ENCODE measurements at places on chromosomes 2 and 18. TPM values are rescaled to one million over a fixed set of nuclear protein-coding genes. Genes with fewer than 3 reads are reported as not detected.
A peak's percentile ranks its signal among the peaks of the same experiment; 100 is the strongest.

The SLC8A1 gene
- polyA plus RNA-seq = 12.0 TPM

GRCh38 chr18:34901299-34901698, 139.9 kb upstream of the MAPRE2 start:
- no peaks in the 10 kb centered on the region for H3K4me1 ChIP-seq
- no peaks in the 10 kb centered on the region for H3K36me3 ChIP-seq
- DNase-seq = no peak
- no peak overlapping the region for H3K4me3 ChIP-seq
- H3K27ac ChIP-seq = no peak overlapping the region

The NLRC4 gene
- 1.0 TPM for polyA plus RNA-seq

GRCh38 chr2:174967086-174967485, 38.1 kb downstream of the CHN1 start:
- H3K36me3 ChIP-seq = no peaks in the 10 kb centered on the region
- no peak overlapping the region for H3K27ac ChIP-seq
- no peak overlapping the region for H3K4me3 ChIP-seq

DNA sequence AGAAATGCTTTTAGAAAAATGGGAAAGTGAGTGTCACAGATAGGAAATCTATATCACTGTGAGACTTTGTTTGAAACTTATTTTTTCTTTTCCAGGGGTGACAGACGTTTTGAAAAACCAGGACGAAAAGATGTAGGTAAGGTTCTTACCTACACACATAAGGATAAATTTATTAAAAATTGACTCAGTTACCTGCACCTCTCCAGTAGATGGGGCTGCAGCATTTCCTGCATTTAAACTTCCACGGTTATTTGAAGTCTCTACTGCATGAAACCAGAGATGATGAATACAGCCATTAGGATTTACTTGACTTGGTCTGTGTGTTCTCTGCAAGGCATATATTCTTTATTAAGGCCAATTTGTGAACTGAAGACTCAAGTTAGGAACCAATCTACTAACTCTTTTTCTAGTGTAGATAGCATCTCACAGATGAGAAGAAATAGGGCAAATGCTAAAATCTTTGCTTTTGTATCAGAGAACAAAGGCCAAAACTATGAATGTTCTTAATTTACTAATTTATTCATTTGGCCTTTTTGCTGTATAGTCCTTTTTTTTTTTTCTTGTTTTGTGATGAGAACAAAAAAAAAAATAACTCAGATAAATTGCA, 15.0 kb downstream of the KCNJ13 start:
- peak; percentile 27 for DNase-seq
- peaks cover 15% of the 10 kb centered on the region for H3K36me3 ChIP-seq
- H3K27me3 ChIP-seq = no peaks in the 10 kb centered on the region
- H3K4me3 ChIP-seq = no peak overlapping the region
- H3K4me1 ChIP-seq = no peaks in the 10 kb centered on the region

The SNTG2 gene
- not detected for polyA plus RNA-seq

GRCh38 chr2:190069936-190070696, 7.6 kb upstream of the MSTN start:
- peaks cover 2% of the 10 kb centered on the region for H3K4me1 ChIP-seq
- no peaks in the 10 kb centered on the region for H3K36me3 ChIP-seq

DNA sequence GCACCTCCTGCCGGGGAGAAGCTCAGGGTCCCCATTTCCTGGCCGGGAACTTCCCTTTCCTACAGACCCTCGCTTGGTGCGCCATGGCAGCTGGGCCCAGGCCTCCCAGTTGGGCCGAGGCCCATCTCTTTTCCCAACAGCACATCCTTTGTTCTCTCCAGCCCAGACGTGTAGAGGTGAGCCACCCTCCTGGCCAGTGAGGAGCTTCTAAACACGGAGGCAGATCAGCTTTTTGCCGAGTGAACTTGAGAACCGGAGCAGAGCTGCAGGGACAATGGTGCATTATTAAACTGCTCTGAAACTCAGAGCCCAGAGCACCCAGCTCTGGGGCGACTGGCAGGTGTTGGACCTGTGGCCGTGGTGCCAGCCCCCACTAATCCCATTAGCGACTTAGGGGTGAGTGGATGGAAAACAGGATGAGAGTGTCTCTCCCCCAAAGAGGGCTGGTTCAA, 25.4 kb downstream of the SH3BP4 start:
- peaks cover 51% of the 10 kb centered on the region for H3K27me3 ChIP-seq
- no peaks in the 10 kb centered on the region for H3K36me3 ChIP-seq
- H3K4me1 ChIP-seq = peaks cover 53% of the 10 kb centered on the region
- no peak overlapping the region for H3K27ac ChIP-seq
- H3K4me3 ChIP-seq = no peak overlapping the region

DNA sequence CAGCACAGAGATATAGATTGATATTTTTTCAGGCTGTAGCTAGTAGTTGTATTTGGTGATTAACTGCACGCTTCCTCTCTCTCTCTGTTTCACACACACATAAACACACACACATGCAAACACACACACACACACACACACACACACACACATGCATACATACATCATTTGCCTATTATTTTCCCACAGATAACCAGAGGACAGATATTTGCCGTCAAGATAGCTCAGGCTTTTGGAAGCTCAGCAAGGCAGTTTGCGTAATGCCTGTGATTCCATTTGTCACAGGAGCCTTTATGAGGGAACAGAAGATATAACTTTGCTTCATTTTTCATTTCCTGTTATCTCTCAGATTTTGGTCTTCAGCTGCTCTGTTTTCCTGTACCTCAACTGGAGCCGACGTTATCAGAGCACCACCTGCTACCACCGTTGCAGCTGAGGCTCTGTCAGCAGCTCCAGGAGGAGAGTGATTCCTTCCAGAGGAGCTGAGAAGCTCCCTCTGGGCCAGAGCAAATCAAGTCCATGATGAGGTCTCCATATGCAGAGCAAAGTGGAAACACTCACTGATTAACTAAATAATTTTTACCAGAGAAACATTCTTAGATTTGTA, 341.9 kb upstream of the PIK3C3 start:
- no peaks in the 10 kb centered on the region for H3K36me3 ChIP-seq
- H3K4me1 ChIP-seq = no peaks in the 10 kb centered on the region
- no peak overlapping the region for H3K4me3 ChIP-seq
- no peak overlapping the region for H3K27ac ChIP-seq
- H3K27me3 ChIP-seq = no peaks in the 10 kb centered on the region
- no peak for DNase-seq

GRCh38 chr2:6654279-6654678, 211.4 kb downstream of the CMPK2 start:
- H3K36me3 ChIP-seq = no peaks in the 10 kb centered on the region
- H3K27me3 ChIP-seq = no peaks in the 10 kb centered on the region
- no peak overlapping the region for H3K4me3 ChIP-seq
- peaks cover 5% of the 10 kb centered on the region for H3K4me1 ChIP-seq
- DNase-seq = no peak

- DNase-seq = no peak
- H3K27me3 ChIP-seq = peaks cover 17% of the 10 kb centered on the region
- H3K27ac ChIP-seq = no peak overlapping the region
- H3K4me1 ChIP-seq = peaks cover 5% of the 10 kb centered on the region
- H3K4me3 ChIP-seq = no peak overlapping the region
Measured at GRCh38 chr2:234631646-234632514, 135.0 kb upstream of the ARL4C start.

- peaks cover 58% of the 10 kb centered on the region for H3K4me1 ChIP-seq
- H3K4me3 ChIP-seq = no peak overlapping the region
- peaks cover 3% of the 10 kb centered on the region for H3K27me3 ChIP-seq
Measured at GRCh38 chr18:48548921-48549320, 10.1 kb downstream of the CTIF start.

DNA sequence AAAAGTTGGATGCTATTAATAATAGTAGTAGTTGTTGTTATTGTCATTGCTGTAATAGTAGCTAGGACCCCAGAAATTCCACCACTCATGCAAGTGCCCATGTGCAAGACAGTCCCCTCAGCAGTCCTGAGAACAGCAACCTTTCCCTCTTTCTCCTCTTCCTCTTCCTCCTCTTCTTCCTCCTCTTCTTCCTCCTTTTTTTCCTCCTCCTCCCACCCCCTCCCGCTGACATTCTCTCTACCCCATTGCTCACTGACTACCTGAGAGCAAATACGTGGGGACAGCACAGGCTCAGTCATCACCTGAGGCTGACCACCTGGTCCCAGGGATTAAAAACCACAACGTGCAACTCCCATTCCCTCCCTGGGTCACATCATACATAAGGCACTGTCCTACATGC, 41.8 kb downstream of the SMAD7 start:
- no peak for DNase-seq
- H3K4me3 ChIP-seq = no peak overlapping the region
- H3K4me1 ChIP-seq = no peaks in the 10 kb centered on the region
- no peaks in the 10 kb centered on the region for H3K27me3 ChIP-seq
- no peaks in the 10 kb centered on the region for H3K36me3 ChIP-seq

The GEN1 gene
- 9.2 TPM for polyA plus RNA-seq

The SERPINB13 gene
- not detected for polyA plus RNA-seq

- no peaks in the 10 kb centered on the region for H3K27me3 ChIP-seq
- DNase-seq = no peak
- H3K4me3 ChIP-seq = no peak overlapping the region
- H3K36me3 ChIP-seq = no peaks in the 10 kb centered on the region
- H3K27ac ChIP-seq = no peak overlapping the region
Measured at GRCh38 chr2:186348200-186348599, 137.9 kb upstream of the ZC3H15 start.

- peaks cover 13% of the 10 kb centered on the region for H3K36me3 ChIP-seq
- H3K27me3 ChIP-seq = no peaks in the 10 kb centered on the region
- H3K27ac ChIP-seq = no peak overlapping the region
- H3K4me1 ChIP-seq = no peaks in the 10 kb centered on the region
Measured at GRCh38 chr2:44342854-44343253, 18.4 kb downstream of the PREPL start.

The EIF2AK3 gene
- polyA plus RNA-seq = 21.5 TPM

DNA sequence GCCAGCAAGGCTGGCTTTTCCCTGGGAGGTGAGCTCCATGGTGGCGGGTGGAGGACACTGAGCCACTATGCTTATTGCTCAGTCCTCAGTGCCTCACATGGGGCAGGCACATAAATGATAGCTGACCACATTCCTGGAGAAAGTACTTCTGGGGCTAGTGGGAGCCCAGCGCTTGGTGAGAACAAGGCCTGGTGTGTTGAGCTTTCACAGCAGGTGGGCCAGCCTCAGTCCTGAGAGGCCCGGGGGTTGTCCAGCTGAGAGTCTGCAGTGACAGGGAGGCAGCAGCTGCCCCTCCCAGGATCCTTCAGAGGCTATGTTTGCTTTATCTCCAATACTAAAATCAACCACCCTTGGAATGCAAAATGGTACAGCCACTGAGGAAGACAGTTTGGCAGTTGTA, 217.7 kb downstream of the ZBTB7C start:
- H3K27ac ChIP-seq = peak overlapping the region; percentile 35
- no peaks in the 10 kb centered on the region for H3K27me3 ChIP-seq
- H3K4me3 ChIP-seq = no peak overlapping the region

DNA sequence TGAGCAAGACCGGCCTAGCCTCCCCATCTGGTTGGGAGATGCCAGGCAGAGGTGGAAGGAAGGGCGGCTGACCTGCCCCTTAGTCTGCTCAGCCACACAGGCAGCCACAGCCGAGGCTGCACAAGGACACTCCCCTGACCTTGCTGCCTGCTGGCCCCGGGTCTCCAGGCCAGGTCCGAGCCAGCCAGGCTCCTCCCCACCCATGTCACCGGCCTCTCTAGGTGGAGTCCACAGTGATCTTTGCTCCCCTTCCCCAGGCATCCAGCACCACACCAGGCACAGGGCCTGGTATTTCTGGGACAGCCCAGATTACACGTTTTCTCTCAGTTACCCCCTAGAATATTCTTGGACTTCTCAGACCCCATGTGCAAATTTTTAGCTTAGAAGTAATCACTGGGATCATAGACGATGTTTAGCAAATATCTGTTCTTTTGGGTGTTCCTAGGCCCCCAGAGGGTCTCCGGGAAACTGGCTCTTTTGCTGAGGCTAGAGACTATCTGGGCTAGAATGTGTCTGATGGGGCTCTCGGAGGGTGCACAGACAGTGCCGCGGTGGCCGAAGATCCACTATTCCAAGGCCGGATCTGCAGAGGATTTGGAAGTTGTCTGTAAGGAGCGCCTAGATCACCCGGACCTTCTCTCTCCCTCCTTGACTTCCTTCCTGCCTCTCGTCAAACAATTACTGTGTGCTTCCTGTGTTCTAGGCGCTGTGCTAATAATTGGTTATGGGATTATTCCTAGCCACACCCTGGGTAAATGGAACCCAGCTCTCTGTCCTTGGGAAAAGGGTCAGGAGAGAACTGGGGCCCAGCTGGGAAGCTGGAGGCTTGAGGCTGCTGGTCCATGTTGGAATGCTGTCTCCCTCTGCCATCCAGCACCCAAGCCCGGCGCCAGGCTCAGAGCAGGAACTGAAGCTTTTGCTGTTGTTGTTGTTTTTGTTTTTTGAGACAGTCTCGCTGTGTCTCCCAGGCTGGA, 46.9 kb downstream of the ODC1 start:
- H3K27me3 ChIP-seq = no peaks in the 10 kb centered on the region
- DNase-seq = no peak
- no peaks in the 10 kb centered on the region for H3K36me3 ChIP-seq
- H3K4me3 ChIP-seq = no peak overlapping the region

GRCh38 chr18:24341361-24341760, 56.3 kb downstream of the OSBPL1A start:
- H3K4me1 ChIP-seq = no peaks in the 10 kb centered on the region
- no peak overlapping the region for H3K4me3 ChIP-seq
- H3K36me3 ChIP-seq = no peaks in the 10 kb centered on the region
- no peak overlapping the region for H3K27ac ChIP-seq
- H3K27me3 ChIP-seq = no peaks in the 10 kb centered on the region
- DNase-seq = no peak

The GALR1 gene
- polyA plus RNA-seq = 0.03 TPM

GRCh38 chr2:95314964-95315611, 17.9 kb downstream of the KCNIP3 start:
- no peaks in the 10 kb centered on the region for H3K36me3 ChIP-seq
- no peak overlapping the region for H3K27ac ChIP-seq
- no peak overlapping the region for H3K4me3 ChIP-seq
- no peaks in the 10 kb centered on the region for H3K27me3 ChIP-seq

The NEU4 gene
- 5.0 TPM for polyA plus RNA-seq

DNA sequence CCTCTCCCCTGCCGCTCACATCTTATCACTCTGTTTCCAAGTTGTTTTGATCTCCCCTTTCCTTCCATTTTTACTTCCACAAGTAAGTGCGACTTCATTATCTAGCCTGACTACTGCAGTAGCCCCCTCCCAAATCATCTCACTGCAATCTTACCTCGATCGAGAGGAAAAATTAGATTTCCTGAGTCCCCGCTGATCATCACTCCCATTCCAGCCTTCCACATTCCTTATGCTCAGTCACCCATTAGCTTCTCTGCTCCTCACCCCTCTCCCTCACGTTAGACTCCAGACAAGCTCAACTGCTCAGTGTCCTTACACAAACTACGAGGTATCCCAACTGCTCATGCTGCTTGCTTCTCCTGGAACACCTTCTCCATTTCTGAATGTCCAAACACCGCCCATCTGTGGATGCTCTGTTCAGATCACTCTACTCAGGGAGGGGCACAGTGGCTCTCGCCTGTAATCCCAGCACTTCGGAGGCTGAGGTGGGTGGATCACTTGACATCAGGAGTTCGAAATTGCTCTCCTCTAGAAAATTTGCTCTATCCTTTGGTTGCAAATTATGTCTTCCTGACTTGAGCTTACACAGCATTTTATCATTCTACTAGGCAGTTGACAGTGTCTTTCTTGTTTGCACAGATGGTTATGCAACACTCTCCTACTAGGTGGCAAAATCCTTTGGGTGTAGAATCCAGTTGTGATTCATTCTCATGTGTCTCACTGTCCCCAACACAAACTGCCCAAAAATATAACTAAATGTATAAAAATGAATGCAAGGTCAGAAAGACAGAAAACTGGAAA, 96.5 kb downstream of the INO80D start:
- no peak for DNase-seq
- no peaks in the 10 kb centered on the region for H3K27me3 ChIP-seq
- H3K36me3 ChIP-seq = no peaks in the 10 kb centered on the region
- H3K27ac ChIP-seq = no peak overlapping the region
- H3K4me3 ChIP-seq = no peak overlapping the region

GRCh38 chr18:394987-395362, 105.5 kb downstream of the COLEC12 start:
- H3K36me3 ChIP-seq = no peaks in the 10 kb centered on the region
- H3K4me3 ChIP-seq = no peak overlapping the region
- H3K27me3 ChIP-seq = no peaks in the 10 kb centered on the region
- H3K27ac ChIP-seq = peak overlapping the region; percentile 80

All from muscle of leg (tissue), 16 donors.